ENCODE measurements at places on chromosomes 7 and 10.

DNA sequence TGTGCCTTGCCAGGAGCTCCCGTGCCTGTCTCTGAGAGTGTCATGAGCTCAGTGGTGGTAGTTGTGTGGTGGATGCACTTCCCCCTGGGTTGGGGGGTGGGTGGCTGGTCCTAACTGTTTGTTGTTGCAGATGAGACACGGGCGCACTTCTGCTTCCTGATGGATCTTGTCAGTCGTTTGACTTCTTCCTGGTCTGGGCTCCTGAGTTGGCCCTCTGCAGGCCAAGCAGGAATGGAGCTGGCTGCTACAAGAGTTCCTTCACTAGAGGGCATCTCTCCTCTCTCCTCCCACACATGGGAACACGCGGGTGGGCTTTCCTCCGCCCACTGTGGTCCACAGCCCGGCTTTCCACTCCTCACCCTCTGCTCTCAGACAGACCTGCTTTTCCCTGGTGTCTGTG lies 82.0 kb downstream of the BMS1 start:
- DNase-seq, result peak; percentile 39

GRCh38 chr7:127822822-127823508 lies 171.0 kb downstream of the SND1 start:
- no peak for DNase-seq

DNA sequence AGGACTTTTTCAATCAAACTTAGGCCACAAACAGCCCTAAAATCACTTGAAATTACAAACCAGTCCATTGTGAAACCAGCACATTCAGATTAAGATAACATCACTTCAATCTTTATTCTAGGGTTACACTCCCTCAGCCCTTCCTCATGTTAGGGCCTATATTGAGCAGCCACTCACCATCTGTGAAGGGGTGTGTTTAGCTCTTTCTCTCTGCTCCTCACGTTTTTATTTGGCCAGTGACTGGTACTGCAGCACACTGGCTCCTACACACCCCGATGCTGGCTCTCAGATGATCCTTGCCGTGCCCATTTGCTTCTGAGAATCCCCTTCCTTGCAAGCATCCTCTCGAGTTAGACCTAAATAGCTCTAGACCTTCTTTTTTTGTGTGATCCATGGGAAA lies 604.5 kb downstream of the INHBA start:
- DNase-seq, result no peak

- DNase-seq, result no peak
These were observed 235.2 kb upstream of the NRP1 start for GRCh38 chr10:33569702-33570101.
